ENCODE measurements at places on chromosomes 5 and 9.

DNA sequence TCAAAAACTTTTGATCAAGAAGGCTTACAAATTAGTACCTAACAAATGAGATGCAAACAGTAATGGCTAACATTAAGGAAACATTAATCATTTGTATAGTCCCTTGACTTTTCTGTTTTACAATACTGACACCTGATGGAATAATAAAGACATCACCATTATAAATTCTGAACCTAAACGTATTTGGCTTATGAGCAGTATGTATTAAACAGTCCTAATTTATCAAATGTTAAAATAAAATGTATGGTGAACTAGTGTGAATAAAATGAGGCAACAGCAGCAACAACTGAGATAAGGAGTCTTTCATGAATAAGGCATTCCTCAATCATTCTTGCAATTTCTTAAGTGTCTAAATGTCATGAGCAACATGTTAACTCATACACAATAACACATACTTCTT is 6.0 kb downstream of the PUM3 start:
- DNase-seq: no peak

DNA sequence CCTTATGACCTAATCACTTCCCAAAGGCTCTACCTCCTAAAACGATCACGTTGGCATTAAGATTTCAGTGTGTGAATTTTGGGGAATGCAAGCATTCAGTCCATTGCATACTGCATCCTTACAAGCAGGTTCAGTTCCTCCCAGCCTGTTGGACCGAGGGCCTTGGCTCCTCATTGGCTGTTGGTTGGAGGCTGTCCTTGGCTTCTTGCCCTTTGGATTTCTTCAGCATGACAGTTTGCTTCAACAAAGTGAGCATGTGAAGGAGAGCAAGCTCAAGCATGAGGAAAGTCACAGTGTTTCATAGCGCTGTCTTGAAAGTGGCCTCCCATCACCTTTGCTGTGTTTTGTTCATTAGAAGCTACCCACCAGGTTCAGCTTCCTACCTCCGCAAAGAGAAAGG is 109.5 kb downstream of the GADD45G start:
- no peak for DNase-seq

- no peak for DNase-seq
These were observed 17.4 kb downstream of the MARCHF6 start for GRCh38 chr5:10370931-10371330.

DNA sequence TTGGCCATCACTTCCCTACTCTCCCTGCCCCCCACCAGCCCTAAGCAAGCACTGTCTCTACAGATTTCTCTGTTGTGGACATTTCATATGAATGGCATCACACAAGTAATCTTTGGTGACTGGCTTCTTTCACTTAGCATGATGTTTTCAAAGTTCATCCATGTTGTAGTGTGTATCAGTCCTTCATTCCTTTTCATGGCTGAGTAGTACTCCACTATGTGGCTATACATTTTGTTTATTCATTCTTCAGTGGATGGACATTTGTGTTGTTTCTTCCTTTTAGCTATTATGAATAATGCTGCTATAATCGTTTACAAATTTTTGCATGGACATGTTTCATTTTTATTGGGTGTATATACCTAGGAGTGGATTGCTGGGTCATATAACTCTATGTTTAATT is 84.1 kb downstream of the DAP start:
- no peak for DNase-seq
